Omental fat pad (tissue), 4 donors: ENCODE measurements at places on chromosomes 13 and 19.

GRCh38 chr13:23865906-23866305 lies 23.3 kb downstream of the MIPEP start:
- DNase-seq, result no peak

- DNase-seq, result no peak
Observed at GRCh38 chr13:106088085-106088484, 447.4 kb downstream of the EFNB2 start.

GRCh38 chr13:21018220-21018619 lies 43.2 kb downstream of the LATS2 start:
- no peak for DNase-seq

GRCh38 chr13:30191491-30192100 lies 115.8 kb downstream of the KATNAL1 start:
- no peak for DNase-seq

DNA sequence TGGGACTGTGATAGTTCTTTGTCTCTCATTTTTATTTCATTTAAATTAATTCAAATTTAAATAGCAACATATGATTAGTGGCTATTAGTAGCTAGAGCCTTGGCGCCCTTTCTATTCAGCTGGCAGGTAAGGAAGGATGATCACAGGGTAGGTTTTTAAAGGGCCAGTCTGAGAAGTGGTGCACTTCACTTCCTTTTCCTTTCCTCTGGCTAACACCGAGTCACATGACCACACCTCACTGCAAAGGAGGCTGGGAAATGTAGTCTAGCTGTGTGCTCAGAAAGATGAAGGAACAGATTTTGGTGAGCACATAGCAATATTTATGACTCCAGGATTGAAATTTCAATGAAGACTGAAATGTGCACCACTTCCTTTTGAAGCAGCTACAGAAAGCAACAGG lies 128.7 kb downstream of the TSHZ3 start:
- DNase-seq, result no peak

DNA sequence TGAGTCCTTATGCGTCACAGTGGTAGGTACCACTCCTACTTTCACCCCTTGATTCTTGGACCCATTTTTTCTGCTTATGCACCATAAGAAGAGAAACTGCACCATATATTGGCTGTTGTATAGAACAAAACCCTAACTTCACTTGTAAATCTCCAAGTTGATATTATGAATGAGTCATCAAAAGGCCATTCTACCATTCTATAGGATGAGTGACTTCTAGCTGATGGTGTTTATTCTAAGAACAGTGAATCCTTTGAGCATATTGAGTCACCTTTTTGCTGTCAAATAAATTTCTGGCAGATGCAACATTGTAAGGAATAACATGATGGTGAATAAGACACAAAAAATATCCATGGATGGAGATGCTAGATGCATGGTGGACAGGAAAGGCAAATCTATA lies 57.7 kb downstream of the POLR1D start:
- no peak for DNase-seq

DNA sequence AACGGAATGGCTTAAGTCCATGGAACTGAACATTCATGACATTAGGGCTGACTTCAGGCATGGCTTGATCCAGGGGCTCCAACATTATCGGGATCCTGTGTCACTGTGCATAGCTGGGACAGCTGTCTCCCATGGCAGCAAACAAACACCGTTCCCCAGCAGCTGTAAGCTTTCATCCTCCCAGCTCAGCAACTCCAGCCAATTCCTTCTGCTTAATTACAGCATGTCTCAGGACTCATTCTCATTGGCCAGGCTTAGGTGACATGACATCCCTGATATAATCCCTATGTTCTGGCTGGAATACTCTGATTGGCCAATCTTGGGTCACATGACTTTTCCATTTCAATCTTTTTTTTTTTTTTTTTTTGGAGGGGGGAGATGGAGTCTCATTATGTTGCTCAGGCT lies 10.9 kb upstream of the TLE5 start:
- DNase-seq, result no peak

- no peak for DNase-seq
Observed at GRCh38 chr19:16888629-16889365, at the start of gene F2RL3. Gene F2RL3, plus strand, starts transcription at chr19:16888999. Its CDS starts 191 bp downstream, at chr19:16889190.

GRCh38 chr19:37964109-37964508 lies 57.1 kb downstream of the SIPA1L3 start:
- DNase-seq, result no peak

- no peak for DNase-seq
Observed at GRCh38 chr19:2533686-2534422, 57.9 kb downstream of the GADD45B start.

DNA sequence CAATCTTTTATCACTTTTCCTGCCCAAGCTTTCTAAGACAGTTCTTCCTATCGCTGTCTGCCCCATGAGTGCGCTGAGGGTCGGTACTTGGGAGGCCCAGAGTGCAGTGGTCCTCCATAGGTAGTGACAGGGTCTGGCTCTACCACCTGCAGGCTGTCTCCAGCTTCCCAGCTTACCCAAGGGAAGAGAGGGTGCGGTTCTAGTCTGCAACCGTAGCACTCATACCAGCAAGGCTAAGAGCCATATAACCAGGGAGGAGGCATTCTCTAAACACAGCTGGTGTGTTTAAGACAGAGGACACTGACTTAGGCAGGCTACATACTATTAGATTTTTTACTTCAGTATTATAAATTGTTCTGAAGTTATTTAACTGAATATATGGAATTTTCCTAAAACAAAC lies 8.2 kb downstream of the PROZ start:
- no peak for DNase-seq

DNA sequence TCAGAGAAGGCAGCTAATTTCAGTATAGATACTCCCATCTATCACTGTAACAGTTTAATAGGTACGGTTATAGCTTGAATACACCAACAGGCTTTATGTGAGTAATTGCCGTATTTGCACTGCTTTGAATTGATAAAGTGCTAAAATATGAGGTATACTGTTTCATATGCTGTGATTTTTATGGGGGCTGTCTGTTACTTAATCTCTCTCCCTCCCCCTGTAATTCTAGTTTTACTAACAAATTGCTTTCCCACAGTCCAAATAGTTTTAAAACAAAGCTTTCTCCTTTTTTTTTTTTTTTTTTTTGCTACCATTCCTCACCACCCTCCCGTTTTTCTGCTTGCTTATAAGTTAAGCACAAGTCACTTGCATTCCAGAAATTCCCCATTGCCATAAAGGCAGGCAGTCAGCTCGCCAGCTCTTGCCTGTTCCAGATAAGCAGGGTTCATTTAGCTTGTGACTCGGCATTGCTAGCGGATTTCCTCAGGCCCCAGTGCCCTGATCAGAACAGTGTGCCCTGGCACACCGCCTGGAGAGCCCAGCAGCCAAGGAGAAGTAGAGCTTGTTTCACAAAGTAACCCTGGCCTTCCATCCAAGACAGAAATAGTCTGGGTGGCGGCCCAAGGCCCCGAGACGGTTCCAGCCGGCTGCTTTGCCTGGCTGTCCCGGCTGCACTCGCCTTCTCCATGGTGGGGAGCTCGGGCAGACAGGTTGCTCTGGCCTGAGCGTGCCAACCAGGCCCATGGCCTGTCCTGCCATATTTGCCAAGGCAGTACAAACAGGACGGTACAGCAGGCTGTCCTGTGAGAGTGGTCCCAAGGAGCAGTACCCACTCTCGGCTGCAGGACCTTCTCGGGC lies 43.5 kb upstream of the NPAS1 start:
- DNase-seq, result peak; percentile 41

- no peak for DNase-seq
Observed at GRCh38 chr13:94974015-94974951, 261.9 kb upstream of the SOX21 start.

- no peak for DNase-seq
Observed at GRCh38 chr19:47806435-47806834, 2.1 kb upstream of the TPRX1 start.

DNA sequence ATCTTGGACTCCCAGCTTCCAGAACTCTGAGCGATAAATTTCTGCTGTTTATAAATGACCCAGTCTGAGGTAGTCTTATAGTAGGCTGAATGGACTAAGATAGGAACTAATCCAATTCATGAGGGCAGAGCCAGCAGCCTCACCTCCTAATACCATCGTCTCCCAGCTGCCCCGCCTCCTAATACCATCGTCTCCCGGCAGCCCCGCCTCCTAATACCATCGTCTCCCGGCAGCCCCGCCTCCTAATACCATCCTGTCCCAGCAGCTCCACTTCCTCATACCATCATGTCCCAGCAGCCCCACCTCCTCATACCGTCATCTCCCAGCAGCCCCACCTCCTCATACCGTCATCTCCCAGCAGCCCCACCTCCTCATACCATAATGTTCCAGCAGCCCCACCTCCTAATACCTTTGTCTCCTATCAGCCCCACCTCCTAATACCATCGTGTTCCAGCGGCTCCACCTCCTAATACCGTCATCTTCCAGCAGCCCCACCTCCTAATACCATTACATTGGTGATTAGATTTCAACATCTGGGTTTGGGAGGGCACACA lies 2.4 kb upstream of the ARGLU1 start:
- peak; percentile 23 for DNase-seq

GRCh38 chr13:33158816-33159215 lies 126.7 kb downstream of the STARD13 start:
- DNase-seq, result no peak

GRCh38 chr19:19327672-19328071 lies 7.0 kb downstream of the MAU2 start:
- no peak for DNase-seq

DNA sequence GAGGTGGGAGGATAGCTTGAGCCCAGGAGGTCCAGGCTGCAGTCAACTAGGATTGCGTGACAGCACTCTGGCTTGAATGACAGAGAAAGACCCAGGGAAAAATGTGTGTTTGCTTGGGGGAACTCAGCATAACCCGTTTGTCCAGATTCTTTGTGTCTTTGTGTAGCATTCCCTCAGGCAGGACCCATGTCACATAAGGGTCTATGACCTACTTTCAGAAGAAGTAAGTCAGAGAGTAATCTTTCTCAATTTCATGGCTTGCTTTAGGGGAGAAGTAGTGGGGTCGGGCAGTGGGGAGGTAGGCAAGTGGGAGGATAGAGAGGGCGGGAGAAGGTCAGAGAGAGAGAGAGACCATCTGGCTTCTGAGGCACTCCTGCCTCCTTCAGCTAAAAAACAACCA lies 11.9 kb upstream of the PSPC1 start:
- DNase-seq, result no peak

- DNase-seq, result no peak
Observed at GRCh38 chr19:54124393-54124792, 8.8 kb downstream of the PRPF31 start.

DNA sequence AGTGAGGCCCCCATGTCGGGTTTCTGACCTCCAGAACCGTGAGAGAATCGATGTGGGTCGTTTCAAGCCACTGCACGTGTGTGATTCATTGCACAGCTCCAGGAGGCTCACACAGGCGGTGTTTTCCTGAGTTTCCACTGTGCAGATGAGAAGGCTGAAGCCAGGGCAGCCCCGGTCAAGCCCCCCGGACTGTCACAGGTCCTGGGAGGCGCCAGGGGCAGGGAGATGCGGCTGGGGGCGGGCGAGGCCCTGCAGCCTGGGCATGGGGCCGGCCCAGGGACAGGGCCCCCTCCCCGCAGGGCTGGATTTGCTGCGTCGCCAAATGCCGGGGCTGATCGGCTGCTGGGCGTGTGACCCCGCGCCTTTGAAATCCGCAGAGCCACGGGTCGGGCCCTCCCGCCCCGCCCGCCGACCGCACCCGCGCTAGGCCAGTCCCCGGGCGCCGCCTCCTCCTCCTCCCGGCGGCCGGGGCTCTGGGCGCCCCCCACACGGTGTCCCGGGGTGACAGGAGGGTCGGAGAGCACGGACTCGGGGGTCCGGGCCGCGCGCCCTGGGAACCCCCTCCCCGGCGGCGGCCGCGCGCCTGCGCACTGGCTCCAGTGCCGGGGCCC lies 9.9 kb upstream of the MKNK2 start:
- no peak for DNase-seq

GRCh38 chr19:54399189-54399588 lies 16.1 kb upstream of the TTYH1 start:
- DNase-seq, result no peak

DNA sequence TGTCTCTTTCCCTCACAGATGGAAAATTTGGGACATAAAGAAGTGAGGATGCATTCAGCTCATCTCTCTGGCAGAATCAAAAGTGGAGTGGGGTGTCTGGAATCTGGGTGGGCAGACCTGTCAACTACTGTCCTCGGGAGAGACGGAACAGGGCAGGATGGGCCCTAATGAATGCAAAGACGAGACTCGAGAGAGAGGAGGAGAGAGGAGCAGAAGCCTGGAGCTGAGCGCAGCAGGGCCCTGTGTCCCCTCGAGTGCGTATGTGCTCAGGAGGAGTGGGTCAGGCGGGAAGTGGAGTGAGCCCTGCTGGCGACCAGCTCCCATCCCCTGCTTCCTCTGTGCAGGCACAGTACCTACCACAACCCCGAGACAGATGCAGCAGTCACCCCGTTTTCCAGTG lies 78.9 kb downstream of the TEX29 start:
- DNase-seq, result no peak

GRCh38 chr13:23770973-23771372 lies 118.2 kb downstream of the MIPEP start:
- DNase-seq, result no peak

- no peak for DNase-seq
Observed at GRCh38 chr13:110047496-110047895, 259.5 kb downstream of the COL4A1 start.

GRCh38 chr13:30559274-30559673 lies 58.4 kb upstream of the USPL1 start:
- DNase-seq, result no peak

GRCh38 chr19:1465191-1466016 lies 13.6 kb downstream of the C19orf25 start:
- DNase-seq, result no peak

DNA sequence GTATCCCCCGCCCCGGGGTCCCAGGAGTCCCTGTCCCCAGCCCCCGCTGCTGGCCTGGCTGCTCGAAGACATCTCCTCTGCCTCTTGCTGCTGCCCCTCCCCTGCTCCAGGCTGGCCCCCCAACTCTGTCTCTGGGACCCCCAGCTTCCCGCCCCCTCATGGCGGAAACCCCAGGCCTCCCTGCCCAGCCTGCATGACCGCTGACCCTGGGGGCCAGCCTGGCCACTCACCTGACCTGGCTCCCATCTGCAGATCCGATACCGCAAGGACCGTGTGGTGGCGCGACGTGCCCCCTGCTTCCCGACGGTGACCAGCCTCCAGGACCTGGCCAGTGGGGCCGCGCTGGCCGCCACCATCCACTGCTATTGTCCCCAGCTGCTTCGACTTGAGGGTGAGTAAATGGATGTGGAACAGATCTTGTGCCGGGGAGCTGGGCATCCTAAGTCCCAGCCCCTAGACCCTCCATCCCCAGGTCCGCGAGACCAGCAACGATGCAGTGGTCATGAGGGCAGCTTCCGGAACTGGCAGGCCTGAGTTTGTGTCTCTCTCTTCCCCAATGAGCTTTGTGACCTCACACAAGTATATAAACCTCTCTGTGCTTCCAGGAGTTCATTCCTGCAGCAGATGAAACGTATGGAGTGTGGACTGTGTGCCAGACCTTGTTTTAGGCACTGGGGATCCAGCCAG lies 12.4 kb downstream of the CAMSAP3 start:
- DNase-seq, result no peak

DNA sequence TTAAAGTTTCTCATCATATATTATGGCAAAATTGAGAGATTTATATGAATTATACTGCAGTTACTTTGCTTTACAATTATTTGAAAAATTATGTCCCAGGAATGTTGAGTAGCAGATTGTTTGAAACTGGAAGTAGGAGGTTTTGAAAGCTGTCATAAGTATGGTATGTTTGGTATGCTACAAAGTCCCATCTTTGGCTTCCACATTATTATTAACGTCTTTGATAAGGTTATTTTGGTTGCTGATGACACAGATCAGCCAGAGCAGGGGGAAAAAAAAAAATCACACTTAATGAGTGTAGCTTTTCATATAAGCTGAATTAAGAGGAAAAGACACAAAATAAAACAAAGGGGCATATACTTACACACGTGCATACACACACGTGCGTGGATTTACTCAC lies 130.1 kb downstream of the SLITRK1 start:
- no peak for DNase-seq

- no peak for DNase-seq
Observed at GRCh38 chr19:54790711-54791110, 12.7 kb upstream of the KIR2DL4 start.
